NCI-H1694 (cell line): ENCODE measurements at places on chromosomes 11 and 22.

- DNase-seq = no peak
Observed at GRCh38 chr11:13450832-13451397, 12.1 kb downstream of the BTBD10 start.

DNA sequence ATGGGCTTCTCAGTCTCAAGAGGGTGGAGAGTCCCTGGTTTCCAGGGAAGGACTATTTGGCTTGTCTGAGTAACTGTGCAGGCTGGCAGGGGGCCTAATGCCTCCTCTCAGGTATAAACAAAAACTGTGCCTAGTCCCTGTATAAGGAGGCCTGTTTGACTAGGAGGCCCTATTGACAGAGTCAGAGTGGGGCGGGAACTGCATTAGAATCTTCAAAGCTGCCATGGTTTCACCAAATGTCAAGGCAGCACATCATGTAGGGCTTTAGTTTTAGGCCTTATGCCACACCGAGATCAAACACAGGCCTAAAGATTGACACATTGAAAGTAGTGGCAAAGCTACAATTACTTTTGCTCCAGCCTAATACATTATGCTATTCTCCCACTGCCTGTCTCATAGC is 611.5 kb upstream of the B3GAT1 start:
- no peak for DNase-seq

GRCh38 chr11:85805387-85805786 is 5.6 kb downstream of the SYTL2 start:
- no peak for DNase-seq

GRCh38 chr22:46352691-46353386 is 17.3 kb downstream of the TRMU start:
- DNase-seq = peak; percentile 94

DNA sequence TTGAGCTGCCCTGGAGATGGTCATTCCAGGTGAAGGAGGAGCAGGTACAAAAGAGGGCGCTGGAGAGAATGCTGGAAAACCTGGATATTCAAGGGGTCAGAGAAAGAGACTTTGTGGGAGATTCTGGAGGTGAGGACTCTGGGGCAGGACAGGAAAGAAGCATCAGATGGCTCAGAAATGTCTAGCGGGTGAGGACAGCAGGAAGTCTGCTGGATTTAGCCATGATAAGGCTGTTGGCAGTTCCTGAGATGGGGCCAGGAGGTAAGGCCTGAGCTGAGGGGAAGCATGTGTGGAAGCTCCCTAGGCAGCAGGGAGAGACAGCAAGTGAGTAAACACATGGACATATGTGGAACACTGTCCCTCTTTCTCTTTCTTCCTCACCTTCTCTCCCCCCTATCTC is 1.5 kb downstream of the UPB1 start:
- DNase-seq = no peak

DNA sequence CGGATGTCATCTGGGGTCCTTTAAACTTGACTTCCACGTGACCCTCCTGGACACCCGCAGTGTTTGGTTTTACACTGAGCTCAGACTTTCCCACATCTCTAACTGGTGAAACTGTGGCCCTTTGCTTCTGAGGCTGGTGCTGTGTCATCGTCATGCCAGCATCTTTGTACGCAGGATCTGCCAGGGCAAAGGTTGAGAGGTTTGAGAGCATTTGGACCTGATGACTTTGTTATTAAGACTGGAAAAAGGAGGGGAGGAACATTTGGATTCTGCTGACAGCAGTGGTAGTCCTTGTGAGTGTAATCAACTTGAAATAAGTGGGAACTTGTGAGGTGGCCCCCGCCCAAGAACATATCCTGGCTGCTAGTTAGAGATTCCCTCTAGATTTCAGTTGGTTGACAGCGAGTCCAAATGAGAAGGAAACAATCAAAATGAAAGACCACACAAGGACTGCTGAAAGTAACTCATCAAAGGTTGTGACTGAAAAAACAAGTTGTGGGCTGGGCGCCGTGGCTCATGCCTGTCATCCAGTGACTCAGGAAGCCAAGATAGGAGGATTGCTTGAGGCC is 102.5 kb downstream of the KIAA1671 start:
- no peak for DNase-seq

GRCh38 chr11:14619603-14620531 is 23.7 kb upstream of the PDE3B start:
- DNase-seq = no peak

DNA sequence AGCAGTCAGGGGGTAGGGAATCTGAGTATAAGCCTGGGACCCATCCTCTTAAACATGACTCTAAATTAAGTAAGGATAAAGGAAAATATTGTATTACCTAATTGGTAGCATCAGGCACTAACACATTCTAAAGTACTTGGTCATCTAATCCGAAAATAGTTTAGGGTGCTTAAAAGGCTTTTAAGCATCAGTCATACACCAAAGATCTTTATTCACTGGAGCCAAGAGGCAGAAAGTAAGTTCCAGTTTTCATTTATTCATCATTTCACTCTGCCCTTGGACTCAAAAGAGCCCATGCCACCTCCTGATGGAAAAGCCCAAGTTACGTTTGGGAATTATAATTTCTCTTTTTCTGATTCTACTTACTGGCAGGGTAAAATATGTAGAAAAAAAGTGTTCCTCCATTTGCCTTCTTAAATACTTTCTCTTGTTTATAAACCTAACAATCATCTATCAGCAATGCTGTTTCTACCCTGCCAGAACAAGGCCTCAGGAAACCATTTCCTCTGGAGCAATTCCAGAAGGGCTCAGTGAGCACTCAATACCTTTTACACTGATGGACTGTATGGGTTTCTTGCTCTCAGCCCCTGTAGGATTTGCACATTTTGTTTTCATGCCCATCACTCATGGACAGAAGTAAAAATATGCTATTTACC is 120.1 kb upstream of the SLC5A12 start:
- no peak for DNase-seq

DNA sequence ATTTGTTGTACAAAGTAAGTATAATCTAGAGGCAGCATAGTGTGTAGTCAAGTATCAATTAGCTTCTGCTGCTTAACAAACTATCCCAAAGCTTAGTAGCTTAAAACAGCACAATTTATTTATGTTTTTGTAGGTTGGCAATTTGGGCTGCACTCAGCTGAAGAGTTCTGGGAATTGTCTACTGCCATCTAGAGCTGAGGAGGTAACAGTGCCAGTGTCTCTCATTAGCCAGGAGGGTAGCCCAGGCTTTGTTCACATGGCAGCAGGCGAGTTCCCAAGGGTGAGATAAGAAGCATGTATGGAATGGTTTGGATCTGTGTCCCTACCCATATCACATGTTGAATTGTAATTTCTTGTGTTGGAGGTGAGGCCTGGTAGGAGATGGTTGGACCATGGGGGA is 45.8 kb upstream of the SLN start:
- no peak for DNase-seq

- no peak for DNase-seq
Observed at GRCh38 chr11:117819096-117820040, 5.2 kb downstream of the FXYD2 start.

DNA sequence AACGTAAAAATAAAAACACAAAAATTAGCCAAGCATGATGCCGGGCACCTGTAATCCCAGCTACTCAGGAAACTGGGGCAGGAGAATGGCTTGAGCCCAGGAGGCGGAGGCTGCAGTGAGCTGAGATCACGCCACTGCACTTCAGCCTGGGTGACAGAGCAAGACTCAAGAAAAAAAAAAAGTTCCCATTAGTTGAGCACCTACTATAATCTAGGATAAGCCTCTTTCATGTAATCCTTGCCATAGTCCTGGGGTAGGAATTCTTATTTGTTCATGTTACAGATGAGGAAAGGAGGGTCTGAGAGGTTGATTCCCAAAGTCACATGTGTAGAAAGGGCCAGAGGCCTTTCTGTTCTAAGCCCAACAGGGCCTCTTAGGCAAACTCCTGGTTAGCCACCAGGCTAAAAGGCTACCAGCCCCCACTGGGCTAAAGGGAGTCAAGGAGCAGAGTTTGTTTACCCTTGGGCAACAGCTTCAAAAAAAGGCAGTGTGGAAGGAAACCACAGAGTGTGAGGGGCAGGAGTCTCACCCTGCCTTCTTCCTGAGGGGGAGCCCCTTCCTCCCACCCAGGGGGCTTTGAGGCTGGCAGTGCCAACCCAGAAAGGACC is 21.6 kb upstream of the CSNK1E start:
- DNase-seq = no peak

- DNase-seq = no peak
Observed at GRCh38 chr22:45296628-45297297, 12.0 kb downstream of the UPK3A start.

GRCh38 chr11:60206616-60207015 is 23.7 kb upstream of the MS4A6A start:
- DNase-seq = no peak

DNA sequence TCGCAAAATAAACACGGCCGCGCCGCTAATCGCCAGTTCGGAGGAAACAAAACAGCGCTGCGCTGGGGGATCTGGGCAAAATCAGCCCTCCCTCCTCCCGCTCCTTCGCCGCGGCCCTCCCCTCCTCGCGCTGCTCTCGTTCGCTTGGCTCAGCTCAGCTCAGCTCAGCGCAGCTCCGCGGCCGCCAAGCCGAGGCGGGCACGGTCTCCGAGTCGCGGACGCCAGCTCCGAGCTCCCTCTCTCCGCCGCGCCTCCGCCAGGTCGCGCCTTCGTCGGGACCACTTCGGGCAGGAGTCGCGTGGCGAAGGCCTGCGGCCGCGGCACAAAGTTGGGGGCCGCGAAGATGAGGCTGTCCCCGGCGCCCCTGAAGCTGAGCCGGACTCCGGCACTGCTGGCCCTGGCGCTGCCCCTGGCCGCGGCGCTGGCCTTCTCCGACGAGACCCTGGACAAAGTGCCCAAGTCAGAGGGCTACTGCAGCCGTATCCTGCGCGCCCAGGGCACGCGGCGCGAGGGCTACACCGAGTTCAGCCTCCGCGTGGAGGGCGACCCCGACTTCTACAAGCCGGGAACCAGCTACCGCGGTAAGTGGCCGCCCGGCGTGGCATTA is at the start of gene SPON1:
TSS of gene SPON1 (plus strand) at position 162 of the 607 bp plus-strand sequence. CDS start at position 344, 182 bp downstream.
- DNase-seq = no peak

DNA sequence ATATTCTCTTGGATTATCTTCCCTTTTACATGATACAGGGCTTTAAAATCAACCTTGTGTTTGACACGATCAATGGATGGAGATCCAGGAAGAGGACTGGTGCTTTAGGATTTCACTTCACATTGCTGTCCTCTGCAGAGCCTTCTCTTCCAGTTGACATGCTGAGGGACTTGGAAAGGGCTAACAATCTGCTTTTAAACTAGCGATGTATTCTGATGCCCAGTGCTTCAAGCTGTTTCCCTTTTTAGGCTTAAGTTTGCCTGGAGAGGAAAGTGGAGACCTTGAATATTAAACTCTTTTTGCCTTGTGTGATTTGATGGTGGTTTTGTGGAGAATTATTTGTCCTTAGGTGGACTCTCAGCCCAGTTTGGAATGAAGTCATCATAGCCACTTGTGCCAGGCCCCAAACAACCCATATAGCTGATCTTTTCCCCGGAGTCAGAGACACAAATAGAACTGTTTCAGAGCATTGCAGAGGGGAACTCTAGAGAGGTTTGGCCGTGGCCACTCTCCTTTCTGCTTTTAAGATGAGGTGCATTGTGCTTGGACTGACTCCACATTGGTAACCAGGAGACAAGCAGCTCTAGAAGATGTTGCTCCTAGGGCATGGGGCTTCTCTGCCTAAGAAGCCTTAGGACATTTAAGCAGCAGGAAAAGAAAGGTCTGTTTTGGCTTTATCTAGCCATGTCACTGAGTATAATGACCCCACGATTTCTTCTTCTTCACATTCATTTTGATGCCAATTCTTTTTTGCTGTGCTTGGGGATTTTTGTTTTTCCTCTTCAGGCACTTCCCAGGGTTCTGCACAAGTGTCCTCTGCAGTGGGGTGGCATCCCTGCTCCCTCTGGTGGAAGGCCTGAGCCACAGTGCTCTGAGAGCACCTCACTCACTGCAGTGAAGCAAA is 152.8 kb downstream of the NCAM1 start:
- peak; percentile 37 for DNase-seq

DNA sequence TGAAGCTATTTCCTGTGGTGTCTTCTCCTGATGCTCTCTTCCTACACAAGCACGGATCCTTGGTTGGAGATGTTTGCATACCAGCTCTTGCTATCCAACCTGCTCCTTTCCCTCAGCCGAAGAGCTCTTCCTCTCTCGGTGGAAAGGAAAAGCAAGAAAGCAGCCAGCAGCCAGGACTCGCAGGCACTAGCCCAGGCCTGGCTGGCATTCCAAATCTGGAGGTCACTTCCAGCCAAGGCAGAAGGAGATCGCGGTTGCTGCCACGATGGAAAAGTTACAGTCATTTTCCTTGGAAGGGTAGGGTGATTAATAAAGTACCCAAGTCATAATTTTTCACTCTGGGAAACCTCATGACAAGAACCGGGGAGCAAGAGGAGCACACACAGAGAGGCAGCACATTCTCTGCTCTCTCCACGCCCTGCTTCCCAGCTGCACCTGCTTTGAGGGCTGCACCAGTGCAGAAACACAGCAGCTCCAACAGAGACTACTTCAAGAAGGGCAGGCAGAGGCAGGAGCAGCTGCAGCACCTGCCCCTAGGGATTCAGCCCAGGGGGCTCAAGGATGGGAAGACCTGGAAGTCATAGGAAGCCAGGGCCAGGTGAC is 399.3 kb downstream of the CADM1 start:
- no peak for DNase-seq

DNA sequence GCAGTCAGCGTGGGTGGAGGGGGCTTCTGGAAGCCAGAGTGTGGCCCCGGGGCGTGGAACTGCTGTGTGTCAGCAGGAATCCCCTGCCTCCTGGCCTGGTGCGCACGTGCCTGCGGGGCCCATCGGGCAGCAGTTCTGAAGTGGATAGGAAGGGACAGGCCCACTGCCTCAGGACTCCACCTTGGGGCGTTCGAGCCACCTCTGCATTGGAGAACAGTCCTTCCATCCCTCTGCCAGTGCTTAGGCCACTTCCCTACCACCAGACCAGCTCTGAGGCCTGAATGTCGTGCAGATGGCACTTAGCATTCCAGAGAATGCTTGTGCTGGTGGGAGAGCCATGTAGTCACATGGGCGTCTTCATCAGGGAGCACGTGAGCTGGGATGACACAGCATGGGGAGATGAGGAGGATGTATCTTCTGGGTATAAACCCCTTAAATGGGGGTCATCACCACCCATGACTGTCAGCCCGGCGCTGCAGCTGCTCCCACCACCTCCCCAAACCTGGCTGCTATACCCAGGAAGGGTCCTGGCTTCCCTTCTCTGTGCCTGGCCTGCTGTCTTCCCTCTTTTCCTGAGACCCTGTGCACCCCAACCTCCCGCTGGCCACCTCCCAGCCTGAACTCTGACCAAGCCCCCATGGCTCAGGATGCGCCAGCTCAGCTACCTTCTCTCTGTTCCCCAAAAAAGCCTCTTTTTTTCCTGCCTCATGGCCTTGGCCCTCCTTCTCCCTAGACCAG is 9.7 kb downstream of the INCENP start:
- no peak for DNase-seq
